GM13976 (cell line): ENCODE measurements at places on chromosomes 12 and 14.

GRCh38 chr14:60649875-60650372, 647 bp upstream of the SIX1 start:
- no peak for DNase-seq

DNA sequence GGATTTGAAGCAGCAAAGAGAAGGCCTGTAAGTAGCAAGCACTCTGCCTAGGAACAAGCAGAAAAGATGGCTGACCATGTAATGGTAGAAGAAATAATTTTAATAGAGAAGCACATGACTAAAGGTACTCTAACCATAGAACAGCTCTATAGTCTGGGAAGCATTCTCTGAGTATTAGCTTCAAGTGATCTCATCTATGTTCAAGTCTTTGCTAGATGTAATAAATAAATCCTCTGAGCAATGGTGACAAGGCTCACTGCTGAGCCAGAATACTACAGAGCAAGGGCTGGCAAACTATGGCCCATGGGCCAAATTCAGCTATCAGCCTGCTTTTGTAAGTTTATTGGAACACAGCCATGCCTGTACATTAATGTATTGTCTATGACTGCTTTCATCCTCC, 84.8 kb downstream of the PEBP1 start:
- no peak for DNase-seq

GRCh38 chr12:54296393-54297099, 4.3 kb downstream of the NFE2 start:
- no peak for DNase-seq

DNA sequence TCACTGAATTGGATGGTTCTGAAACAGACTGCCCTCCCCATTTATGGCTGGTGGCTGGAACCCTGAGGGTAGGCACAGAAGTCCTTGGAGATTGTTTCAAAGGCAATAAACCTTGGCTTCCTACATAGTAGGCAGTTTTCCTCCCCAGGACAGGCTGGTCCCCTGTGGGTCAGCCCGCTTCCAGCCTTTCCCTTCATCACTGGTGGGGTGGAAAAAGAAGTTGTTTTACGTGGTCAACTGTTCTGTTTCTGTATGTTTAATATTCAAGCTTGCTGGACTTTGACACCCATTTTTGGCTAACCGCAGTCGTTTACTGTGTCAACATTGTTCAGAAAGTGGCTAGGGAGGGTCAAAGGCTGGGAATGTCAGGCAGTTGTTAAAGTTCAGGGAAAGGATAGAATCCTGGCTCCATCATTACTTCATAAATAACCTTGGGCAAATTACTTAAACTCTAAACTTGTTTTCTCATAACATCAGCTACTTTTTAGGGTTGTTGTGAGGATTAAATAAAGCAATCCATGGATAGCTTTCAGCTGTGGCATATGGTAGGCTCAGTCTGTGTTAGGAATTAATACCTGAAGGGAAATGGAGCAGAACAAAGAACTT, 2.4 kb downstream of the KLHDC2 start:
- DNase-seq: no peak

- no peak for DNase-seq
Observed at GRCh38 chr12:34361721-34362316, 339.5 kb downstream of the ALG10 start.
